ENCODE measurements at places on chromosomes 6 and 20.
A peak's percentile ranks its signal among the peaks of the same experiment; 100 is the strongest.

- DNase-seq, result no peak
Measured at GRCh38 chr6:29336269-29336668, 32.4 kb downstream of the OR5V1 start.

DNA sequence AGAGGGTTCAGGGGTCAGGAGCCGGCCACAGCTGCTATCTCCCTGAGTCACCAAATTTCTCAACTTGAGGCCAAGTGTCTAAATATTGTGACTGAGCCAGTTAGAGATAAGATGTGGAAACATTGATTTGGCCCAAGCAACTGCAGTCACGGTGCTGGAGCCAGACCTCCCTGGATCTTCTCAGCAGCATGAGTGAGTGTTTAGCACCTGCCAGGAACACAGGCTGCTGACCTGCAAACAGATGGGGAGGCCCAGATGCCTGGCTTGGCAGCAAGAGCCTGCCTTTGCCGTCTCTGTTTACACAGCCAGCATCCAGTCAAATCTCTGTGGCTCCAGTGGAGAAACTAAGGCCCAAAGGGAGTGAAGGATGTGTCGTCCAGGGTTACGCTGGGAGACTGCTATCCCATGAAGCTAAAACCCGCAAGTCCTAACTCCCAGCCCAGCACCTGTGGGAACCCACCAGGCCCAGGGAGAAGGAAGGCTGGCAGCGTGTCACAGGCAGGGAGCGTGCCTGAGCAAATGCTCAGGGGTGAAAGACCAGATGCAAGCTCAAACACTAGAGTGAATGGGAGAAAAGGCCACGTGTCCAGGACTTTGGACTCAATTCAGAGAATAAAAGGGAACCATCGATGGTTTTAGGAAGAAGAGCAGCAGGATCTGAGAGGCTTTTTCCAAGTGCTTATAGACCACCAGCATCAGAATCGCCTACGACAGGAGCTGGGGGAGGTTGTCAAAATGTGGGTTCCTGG is 15.9 kb upstream of the PTGIS start:
- DNase-seq, result no peak

DNA sequence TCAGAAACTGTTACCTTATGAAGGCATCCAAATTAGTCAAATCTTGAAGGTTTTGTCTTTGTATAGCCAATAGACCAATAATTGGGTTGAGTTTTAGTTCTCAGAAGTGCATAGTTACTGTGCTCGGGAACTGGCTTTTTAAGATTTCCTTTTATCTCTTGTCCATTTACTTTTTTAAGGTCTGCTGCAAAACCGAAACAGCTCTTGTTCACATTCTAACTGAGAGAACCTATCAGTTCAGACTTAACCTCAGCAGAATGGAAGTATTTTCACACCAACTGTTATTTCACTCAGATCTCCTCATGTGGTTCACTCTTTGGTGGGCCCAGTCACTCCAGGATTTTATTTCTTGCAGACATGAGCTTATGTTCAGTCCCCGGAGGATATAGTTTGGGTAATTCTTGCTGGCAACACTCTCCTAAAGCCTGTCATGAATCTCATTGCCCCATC is 55.5 kb downstream of the TPBG start:
- DNase-seq, result no peak

DNA sequence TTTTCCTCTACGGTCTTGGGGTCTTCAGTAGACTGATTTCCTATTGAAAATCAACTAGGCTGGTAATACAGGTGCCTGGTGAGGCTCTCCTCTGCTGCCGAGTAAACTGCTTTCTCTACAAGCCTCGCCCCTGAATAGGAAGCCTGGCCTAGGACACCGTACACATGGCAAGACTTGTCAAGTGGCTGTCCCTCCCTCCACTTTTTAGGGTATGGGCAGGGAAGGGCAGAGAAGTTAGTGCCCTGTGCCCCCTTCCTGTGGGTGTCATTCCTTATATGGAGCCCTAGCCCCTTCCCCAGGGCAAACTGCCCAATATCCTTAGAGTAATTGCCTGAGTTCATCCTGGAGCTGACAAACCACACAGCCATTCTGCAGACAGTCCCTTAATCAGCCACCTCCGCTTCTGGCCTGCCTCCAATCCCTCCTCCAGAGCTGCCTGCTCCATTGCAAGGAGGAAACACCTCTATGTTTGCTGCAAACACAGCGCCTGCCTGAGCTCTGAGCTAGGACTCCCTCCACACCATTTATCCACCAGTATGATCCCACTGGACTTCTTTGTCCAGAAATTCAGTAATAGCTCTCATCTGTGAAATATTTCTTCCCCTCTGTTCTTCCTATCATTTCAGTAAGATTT is 93.1 kb downstream of the CHD6 start:
- DNase-seq, result no peak

DNA sequence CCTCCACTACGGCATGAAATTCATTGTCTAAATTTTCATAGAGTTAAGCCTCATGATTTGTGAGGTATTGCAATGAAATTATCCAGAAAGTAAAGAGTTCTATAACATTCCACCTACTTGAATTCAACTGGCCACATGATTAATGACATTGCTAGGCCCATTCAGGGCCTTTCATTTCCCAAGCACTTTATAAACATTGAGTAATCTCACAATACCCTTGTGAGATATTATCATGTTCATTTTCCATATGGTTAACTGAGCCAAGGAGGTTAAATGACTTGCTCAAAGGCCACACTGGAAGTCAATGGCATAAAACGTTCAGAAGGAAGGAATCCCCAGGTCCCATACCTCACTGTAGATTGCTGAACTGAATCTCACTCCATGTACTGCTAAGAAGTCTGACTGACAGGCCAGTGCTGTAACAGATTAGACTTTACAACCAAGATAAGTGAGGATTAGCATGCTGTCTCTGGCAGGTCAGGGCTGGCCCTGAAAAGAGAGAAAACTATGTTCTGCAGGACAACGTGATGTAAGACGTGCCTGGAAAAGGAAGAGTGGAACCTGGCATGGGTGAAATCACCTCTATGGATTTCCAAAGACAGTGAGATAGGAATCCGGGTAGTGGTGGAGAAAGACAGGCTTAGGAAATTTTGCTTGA is 75.9 kb upstream of the SPACA1 start:
- DNase-seq, result no peak

GRCh38 chr20:62635852-62636251 is 6.5 kb upstream of the SLCO4A1 start:
- DNase-seq, result no peak

GRCh38 chr6:32047855-32048766 is 9.9 kb downstream of the CYP21A2 start:
- DNase-seq, result peak; percentile 83

- no peak for DNase-seq
Measured at GRCh38 chr20:46963758-46964617, 69.3 kb downstream of the EYA2 start.

Data from activated T-cell treated with anti-CD3 and anti-CD28 coated beads, Interleukin-2, amount 50 U/mL, for 24 hours (primary cell).